ENCODE measurements at places on chromosomes 5 and 9.
A peak's percentile ranks its signal among the peaks of the same experiment; 100 is the strongest.

GRCh38 chr5:133900534-133901270, 67.7 kb downstream of the C5orf15 start:
- no peak for ATAC-seq

DNA sequence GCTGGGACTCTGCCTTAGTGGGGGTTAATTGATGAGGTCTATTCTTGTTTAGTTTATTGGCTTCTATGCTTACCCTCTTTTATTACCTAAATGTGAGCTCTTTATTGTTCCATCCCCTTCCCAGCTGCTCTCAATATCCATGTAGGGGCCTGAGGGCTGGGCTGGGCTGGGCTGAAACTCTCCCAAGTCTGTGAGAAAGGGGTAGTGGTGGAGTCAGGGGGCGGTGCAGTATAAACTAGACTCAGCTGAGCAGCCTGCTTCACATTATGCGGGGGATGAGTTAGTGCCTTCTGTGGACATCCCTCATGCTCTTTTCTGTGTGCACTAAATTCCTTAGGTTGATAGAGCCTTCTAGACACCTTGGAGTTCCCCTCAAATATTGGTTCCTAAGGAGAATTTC, 451.8 kb upstream of the PTGER4 start:
- no peak for ATAC-seq

DNA sequence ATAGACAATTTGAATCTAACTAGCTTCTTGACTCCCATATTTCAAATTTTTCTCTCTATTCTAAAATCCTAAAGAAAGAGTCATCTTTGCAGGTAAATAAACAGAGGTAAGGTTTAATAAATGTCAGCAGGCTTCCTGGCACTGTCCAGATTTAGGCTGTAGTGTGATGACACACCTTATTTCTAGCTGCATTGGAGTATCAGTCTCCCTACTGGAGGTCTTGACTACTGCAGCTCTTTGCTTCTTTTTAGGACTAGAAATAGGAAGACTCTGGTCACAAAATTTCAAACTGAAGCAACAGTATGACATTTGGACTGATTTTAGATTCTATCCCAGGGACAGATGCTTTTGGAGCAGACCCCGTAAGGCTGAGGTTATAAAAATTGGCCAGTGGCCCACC, 40.7 kb upstream of the PPP3R2 start:
- ATAC-seq, result no peak

DNA sequence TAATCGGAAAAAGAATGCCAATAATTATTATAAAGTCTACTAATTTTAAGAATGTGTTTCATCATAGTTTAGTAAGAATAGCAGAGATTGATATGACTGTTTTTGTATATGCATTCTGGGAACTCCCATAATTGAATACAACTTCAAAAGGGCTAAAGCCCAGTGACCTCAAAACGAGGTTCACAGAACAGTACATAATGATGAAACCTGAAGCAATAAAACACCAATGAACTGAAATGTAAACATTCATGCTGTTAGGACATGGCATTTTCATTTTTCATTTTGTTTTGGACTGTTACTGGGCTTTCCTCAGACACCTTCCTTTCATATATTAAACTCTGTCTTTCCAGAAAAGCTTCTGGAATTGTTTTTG, 684 bp upstream of the JMY start:
- peak; percentile 63 for ATAC-seq

DNA sequence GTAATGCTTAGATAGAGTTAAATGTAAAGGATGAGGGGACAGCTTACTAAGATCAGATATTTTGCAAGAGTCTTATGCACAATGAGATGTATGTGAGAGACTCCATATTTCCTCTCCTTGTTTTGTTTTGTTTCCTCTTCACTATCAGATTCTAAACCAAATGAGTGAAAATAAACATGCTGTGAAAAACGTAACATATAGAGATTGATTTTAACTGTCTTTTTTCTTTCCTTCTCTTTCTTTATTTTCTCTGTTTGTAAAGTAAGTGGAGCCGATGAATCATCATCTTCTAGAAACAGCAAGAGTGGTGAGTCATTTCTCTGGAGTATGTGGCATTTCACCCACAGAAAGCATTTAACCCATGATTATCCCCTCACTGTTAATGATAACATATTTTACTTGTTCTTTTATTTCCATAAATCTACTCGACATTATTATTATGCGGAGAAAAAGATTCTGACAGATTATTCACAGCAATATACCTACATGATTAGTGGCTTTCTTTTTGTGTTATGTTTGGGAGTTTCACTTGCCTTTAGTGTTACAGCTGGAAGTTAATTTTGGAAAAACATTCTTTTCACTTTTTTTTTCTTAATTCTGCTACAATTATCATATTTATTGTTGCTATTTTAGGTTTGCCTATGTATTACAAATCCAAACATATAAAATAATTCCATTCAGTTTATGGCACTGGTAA, 2.1 kb upstream of the ANXA1 start:
- peak; percentile 84 for ATAC-seq

GRCh38 chr5:2465383-2465782, 286.1 kb downstream of the IRX2 start:
- no peak for ATAC-seq

GRCh38 chr5:168356592-168356991, 65.1 kb downstream of the WWC1 start:
- no peak for ATAC-seq

DNA sequence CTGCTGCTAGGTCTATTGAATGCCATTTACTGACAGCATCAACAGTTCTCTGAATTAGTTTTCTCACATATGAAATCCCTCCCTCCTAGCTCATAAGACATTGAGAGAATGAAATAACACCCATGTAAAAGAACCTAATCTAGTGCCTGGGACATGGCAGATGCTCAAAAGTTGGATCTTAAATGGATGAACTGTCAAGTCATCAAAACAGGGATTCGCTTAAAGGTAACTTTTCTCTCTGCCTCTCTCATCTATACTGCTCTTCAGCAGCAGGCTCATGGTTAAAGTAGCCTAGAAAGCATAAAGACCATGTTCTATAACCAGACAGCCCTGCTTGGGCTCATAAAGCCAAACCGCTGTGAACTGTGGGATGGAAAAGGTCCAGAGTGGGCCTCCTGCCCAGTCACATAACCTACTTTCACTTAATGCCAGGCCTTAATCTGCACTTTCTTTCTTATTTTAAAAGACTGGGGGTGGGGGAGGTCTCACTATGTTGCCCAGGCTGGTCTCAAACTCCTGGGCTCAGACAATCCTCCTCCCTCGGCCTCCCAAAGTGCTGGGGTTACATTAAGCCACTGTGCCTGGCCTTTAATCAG, 3.7 kb downstream of the TMEM245 start:
- no peak for ATAC-seq

GRCh38 chr9:19754921-19755320, 33.9 kb downstream of the SLC24A2 start:
- ATAC-seq, result no peak

- no peak for ATAC-seq
Observed at GRCh38 chr9:72574156-72574810, 52.9 kb downstream of the TMC1 start.

DNA sequence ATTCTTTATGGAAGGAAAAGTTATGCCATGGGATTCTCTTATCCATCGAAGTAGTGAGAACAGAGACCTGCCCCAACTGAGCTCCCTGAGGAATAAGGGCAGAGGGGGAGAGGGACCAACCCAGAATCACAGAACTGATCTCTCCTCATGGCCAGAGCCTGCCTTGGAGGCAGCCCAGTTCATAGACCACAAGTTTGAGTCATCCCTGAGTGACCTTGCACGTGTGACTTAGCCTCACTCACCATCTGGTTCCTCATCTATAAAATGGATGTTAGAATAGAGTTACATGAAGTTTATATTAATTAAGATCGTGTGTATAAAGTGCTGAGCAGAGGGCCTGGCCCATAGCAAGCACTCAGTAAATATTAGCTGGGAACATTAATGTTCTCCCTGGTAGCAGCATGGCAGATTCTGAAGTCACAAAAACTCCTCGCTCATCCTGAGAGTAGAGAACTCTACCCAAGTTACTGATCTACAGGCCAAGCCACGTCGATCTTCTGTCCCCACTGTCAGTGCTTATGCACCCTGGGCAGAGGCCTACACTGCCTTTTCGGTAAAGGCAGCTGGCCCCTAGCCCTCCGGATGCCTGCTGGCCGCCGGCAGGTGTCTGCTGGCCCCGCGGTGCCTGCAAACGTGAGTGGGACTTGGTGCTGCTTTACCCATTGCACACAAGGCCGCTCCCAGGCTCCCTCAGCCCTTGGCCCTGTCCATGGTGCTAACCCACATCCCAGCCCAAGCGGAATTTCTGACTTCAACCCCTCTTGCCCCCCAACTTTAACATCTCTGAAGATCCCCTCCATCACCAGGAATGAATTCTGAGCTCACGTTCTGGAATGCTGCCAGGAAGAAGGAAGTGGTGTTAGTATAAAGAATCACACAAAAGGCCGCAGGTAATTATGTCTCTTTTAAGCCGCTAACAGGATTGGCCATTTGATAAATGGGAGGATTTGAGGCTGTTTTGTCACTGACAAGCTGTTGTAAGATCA, 61.1 kb upstream of the ARAP3 start:
- no peak for ATAC-seq

- no peak for ATAC-seq
Observed at GRCh38 chr5:153959134-153959957, 79.4 kb downstream of the FAM114A2 start.

DNA sequence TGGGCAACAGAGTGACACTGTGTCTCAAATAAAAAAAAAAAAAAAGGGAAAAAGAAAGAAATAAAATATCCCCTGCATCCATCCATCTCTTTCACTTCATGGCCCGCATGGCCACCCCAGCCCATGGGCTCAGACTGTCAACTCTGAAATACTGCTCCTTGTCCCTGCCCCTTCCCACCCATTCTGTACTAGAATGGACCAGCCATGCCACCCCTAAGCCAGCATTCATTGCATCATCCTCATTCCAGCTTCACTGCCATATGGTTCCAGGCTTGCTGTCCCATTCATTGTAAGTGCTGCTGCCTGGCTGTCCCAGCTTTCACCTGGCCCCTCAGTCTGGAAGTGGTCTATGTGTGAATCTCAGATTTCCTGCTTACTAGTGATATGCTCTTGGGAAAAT, 46.2 kb downstream of the SPRY4 start:
- ATAC-seq, result no peak

GRCh38 chr9:4197548-4197947, 102.3 kb downstream of the GLIS3 start:
- ATAC-seq, result no peak

- ATAC-seq, result no peak
Observed at GRCh38 chr5:136058972-136059354, 30.2 kb downstream of the TGFBI start.

GRCh38 chr9:123302348-123303214, 34.2 kb upstream of the STRBP start:
- no peak for ATAC-seq

- ATAC-seq, result no peak
Observed at GRCh38 chr5:7671381-7671993, 179.4 kb downstream of the CFAP90 start.

- peak; percentile 60 for ATAC-seq
Observed at GRCh38 chr5:157994906-157995519, 136.1 kb upstream of the CLINT1 start.

GRCh38 chr5:76524868-76525267, 98.3 kb downstream of the F2RL2 start:
- ATAC-seq, result no peak

- ATAC-seq, result no peak
Observed at GRCh38 chr9:105683688-105684275, 10.6 kb upstream of the TMEM38B start.

DNA sequence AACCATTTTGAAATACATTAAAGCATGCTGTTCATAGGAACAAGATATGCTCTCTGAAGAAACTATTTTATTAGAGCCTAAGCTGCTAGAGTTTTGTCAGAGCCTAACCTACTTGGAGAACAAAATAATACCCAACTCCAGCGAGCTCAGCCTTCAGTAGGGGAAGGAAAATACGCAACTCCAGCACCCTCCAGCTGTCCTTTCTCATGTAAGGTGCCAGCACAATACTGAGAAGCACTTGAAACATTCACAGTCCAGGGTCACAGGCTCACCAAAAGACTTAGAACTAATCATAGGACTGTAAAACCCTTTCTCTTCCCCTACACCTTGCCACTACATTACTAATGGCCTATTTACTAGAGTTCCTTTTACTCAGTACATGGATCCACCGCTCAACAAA, 18.9 kb downstream of the DPYSL3 start:
- no peak for ATAC-seq

DNA sequence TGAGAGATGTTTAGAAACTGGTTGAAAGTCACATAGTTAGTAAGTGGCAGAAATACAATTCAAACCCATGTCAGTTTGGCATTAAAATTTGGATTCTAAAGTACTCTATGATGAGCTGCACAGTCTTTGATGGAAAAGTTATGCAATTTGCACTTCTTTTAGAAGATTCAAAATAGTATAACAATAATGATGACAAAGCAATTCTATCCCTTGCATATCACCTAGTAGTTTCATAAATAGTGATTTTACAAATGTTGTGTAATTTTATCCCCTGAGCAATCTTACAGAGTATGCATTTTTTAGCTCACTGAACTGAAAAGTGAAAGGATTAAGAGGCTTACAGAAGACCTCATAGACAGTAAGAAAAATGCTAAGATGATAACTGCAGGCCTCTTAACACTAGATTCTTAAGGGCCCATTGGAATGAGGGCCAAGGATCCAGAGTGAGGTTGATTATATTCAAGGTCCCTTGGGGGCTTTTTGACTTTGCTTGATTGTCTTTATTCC, 3.7 kb downstream of the C5orf46 start:
- ATAC-seq, result no peak

DNA sequence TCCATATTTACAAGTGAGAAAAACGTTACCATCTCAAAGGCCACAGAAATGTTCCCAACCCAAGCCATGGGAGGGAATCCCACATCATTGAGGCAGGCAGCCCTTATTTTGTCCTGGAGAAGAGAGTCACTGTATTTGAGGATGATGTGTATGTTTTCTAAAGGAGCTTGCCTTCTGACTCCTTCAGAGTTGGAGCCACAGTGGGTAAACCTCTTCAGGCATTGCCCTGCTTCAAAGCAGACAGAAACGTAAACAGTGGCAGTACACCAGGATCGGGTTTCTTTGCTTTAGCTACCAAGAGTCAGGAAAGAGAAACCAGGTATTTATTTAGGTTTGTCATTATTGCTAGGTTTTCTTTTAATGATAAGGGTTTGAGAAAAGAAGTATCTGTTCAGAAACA, 45.7 kb downstream of the MUSK start:
- ATAC-seq, result no peak

DNA sequence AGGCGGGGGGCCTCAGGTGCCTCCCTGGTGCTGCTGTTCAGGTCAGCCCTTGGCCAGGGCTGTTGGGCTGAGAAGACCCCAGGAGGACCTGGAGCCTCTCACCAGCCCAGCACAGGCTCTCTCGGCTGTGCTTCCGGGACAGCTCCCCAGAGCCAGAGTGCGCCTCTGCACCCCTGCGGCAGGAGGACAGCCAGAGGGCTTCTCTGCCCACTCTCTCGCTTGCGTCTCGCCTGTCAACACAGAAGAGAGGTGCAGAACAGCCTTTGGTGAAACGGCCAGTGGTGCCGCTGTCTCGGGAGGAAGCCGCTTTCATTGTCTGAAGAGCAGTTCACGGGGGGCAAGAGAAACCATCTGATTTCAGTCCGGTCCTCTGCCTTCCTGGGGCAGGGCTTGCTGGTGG, 3.8 kb upstream of the NACC2 start:
- no peak for ATAC-seq

- no peak for ATAC-seq
Observed at GRCh38 chr9:99352826-99353225, 130.7 kb downstream of the SEC61B start.

Measured in activated CD4-positive, CD25-positive, alpha-beta regulatory T cell treated with anti-CD3 and anti-CD28 coated beads, Interleukin-2, amount 50 U/mL, for 24 hours (primary cell).